ENCODE measurements at places on chromosomes 5 and 9.

GRCh38 chr5:2872676-2873075 lies 121.2 kb upstream of the IRX2 start:
- DNase-seq, result no peak

DNA sequence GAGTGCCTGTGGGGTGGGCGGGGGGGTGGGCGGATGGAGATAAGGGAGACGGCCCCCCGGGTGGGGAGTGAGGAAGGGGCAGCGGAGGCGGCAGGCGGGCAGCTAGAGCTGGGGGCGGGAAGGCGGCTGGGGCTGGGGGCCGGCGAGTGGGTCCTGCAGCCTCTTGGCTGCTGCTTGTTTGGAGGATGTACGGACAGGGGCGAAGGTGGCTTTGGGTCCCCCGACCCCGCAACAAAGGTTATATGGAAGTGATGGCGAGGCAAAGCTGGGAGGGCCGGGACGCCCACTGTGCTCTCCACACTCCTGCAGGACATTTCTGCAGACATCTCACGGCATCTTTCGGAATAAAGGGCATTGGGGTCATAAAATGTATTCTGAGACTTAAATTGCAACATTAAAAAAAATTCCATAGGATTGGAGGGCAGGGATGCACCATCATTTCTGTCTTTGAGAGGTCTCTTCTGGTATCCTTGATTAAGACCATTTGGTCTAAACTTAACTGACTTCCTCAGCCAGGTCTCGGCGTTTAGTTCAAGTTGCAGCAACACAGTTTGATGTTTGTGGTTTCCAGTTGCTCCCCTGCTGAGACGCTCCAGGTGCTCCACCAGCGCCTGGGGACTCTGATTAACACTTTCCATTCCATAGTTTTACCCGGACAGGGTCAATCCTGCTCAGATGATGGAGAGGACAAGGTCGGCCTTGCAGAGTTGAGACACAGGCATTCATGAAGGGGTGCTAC lies 101.6 kb upstream of the SSBP2 start:
- peak; percentile 43 for DNase-seq

- DNase-seq, result no peak
These were observed 36.5 kb downstream of the FOXI1 start for GRCh38 chr5:170142196-170142595.

GRCh38 chr5:134249469-134250379 lies 23.9 kb upstream of the PPP2CA start:
- DNase-seq, result no peak

GRCh38 chr5:42813533-42813932 lies 1.8 kb upstream of the SELENOP start:
- DNase-seq, result no peak

DNA sequence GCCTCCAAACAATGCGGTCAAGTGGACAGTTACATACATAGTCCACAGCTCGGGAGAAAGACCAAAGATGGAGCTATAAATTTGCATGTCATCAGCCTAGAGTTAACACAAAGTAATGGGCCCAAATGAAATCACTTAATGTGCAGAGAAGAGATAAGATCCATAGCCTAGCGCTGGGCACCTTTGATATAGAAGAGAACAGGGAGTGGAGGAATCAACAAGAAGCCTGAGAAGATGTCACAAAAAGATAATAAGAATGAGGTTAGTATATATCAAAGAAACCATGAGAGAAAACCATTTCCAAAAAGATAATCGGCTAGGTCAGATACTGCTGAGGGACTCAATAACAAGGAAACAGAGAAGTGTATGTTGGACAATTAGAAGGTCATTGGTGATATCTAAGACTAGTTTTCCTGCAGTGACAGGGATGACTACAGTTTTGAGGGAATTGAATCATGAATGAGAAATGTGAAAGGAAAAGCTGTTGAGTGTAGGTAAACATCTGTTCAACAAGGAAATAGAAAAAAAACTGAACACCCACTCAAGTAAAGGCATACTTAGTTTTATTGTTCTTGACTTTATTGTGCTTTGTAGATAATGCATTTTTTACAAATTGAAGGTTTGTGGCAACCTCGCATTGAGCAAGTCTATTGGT lies 68.7 kb upstream of the CDH6 start:
- no peak for DNase-seq

DNA sequence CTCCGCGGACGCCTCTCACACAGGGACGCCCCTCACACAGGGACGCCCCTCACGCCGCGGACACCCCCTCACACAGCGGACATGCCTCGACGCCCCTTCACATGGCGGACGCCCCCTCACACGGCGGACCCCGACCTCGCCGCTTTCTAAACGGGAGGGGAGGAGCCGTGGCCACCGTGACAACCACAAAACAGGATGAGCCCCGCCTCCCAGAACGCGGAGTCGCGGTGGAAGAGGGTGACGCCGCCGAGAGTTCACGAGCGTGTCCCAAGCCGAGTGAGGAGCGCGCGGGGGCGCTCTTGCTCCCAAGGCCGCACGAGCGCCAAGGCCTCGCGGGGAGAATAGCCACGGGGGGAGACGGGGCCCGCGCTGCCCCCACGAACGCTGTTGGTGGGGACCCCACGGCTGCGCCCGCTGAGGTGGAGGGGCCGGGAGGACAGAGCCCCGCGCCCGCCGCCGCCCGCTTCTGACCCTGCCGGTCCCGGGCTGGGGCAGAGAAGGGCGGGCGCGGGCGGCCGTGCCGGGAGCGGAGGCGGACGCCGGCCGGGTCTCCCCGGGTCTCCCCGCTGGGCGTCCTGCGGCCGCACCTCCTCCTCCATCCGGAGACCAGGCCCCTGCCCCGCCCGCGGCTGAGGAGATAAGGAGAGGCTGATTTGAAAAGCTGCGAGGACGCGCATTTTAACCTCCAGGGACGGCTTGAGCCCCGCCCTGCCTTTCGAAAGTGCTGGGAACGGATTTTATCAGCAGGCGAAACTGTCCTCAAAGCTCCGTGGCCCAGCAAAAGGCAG lies 3.9 kb upstream of the NKD2 start:
- no peak for DNase-seq

DNA sequence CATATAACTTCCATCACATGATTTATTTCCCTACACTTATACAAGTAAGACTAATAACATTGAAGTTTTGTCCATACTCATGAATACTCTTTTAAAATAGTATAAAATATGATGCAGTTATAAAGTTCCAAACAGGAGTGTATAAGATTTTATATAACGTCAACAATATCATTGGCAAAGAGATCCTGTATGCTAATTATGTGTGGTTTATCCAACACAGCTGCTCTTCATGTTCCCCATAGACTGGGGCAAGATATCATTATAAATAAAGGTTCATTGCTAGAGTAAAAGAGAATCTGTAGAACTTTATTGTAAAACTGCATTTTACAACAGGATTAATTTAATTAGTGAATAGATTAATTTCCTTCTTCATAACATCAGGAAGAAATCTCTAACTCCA lies 16.9 kb downstream of the CDH9 start:
- DNase-seq, result no peak

GRCh38 chr5:108798513-108799265 lies 51.0 kb downstream of the FER start:
- DNase-seq, result no peak

GRCh38 chr5:86756839-86757238 lies 139.1 kb downstream of the COX7C start:
- no peak for DNase-seq
